Activated naive CD8-positive, alpha-beta T cell treated with anti-CD3 and anti-CD28 coated beads for 36 hours (primary cell): ENCODE measurements at places on chromosomes 16 and 17.

GRCh38 chr17:55722016-55722736, 488 bp downstream of the TMEM100 start:
- H3K4me3 ChIP-seq: no peak overlapping the region
- peaks cover 8% of the 10 kb centered on the region for H3K4me1 ChIP-seq
- DNase-seq: no peak
- H3K27me3 ChIP-seq: peaks cover 61% of the 10 kb centered on the region
- no peaks in the 10 kb centered on the region for H3K36me3 ChIP-seq
- no peak overlapping the region for H3K27ac ChIP-seq

- peaks cover 15% of the 10 kb centered on the region for H3K4me1 ChIP-seq
- no peak for DNase-seq
- no peak overlapping the region for H3K27ac ChIP-seq
Observed at GRCh38 chr17:1232331-1232730, 37.9 kb upstream of the BHLHA9 start.

- peaks cover 90% of the 10 kb centered on the region for H3K36me3 ChIP-seq
- no peak for DNase-seq
- peak overlapping the region; percentile 70 for H3K27ac ChIP-seq
- no peak overlapping the region for H3K4me3 ChIP-seq
- peaks cover 85% of the 10 kb centered on the region for H3K4me1 ChIP-seq
Observed at GRCh38 chr16:31187808-31188189, 7.9 kb downstream of the FUS start.

DNA sequence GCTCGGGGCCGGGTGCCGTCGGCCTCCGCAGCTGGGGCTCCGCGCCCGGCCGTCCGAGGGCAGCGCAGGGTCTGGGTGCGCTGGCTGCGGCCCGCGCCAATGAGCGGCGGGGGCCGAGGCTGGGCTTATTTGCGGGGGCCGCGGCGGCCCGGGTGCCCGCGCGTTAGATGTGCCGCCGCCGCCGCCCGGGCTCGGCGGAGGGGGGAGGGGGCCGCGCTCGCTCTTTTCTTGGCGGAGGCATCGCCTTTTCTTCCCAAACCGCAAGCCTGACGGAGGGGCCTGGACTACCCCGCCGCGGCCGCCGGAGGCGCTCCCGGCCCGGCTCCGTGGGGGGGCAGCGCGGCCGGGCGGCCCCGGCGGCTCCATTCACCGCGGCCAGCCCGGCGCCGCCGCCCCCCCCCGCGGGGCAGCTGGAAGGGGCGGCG, at the start of gene NOTUM:
TSS of gene NOTUM (minus strand) at position 101 of the 425 bp plus-strand sequence. CDS start 278 bp downstream, outside the sequence.
- no peak within 1 kb of the TSS for H3K27ac ChIP-seq
- DNase-seq: no peak
- no peak within 1 kb of the TSS for H3K4me3 ChIP-seq
- H3K27me3 ChIP-seq: peaks cover 41% of the 10 kb centered on the region
- no peaks in the 10 kb centered on the region for H3K36me3 ChIP-seq

DNA sequence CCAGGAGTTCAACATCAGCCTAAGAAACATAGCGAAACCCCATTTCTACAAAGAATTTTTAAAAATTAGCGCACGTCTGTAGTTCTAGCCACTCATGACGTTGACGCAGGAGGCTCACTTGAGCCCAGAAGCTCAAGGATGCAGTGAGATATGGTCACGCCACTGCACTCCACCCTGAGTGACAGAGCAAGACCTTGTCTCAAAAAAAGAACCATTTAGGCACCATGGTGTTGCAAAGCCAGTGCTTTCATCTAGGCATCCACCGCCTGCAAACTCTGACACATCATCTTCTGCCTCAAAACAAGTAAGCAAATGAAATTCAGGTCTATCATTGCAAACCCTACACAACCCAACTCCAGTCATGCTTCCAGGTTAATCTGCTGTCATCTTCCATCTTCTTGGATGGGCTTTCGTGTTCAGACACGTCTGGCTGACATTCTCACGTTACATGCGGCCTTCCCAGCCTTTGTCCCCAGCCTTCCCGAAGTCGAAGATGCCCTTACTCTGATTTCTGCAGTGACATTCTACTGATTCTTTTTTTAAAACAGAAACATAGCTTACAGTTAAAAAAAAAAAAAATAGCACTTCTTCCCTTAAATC, 8.9 kb downstream of the ANKRD11 start:
- H3K4me1 ChIP-seq: peaks cover 88% of the 10 kb centered on the region
- DNase-seq: no peak
- peak overlapping the region; percentile 70 for H3K27ac ChIP-seq
- no peaks in the 10 kb centered on the region for H3K27me3 ChIP-seq
- H3K4me3 ChIP-seq: no peak overlapping the region

DNA sequence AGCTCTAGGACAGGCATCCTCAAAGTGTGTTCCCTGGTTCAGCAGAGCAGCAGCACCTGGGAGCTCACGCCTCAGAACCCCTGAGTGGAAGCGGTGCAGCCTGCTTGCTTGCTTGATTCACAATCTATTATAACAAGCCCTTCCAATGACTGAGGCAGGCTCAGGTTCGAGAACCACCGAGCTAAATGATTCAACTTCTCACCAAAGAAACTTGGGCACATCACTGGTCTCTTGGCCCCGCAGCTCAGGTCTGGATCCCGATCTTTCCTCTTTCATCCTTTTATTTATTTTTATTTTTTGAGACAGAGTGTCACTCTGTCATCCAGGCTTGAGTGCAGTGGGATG, 24.5 kb downstream of the CLUH start:
- no peaks in the 10 kb centered on the region for H3K36me3 ChIP-seq
- no peaks in the 10 kb centered on the region for H3K27me3 ChIP-seq
